NCI-H1048 (cell line): ENCODE measurements at places on chromosomes 4 and X.
A peak's percentile ranks its signal among the peaks of the same experiment; 100 is the strongest.

GRCh38 chrX:76253432-76253831, 80.6 kb downstream of the PBDC1 start:
- no peak for DNase-seq

- no peak for DNase-seq
Observed at GRCh38 chr4:21514022-21514694, 434.4 kb downstream of the KCNIP4 start.

GRCh38 chrX:18354369-18355223, at the start of gene SCML2:
Gene SCML2, minus strand, starts transcription at chrX:18354688. Its CDS starts 20,617 bp downstream, at chrX:18334071.
- DNase-seq: no peak

DNA sequence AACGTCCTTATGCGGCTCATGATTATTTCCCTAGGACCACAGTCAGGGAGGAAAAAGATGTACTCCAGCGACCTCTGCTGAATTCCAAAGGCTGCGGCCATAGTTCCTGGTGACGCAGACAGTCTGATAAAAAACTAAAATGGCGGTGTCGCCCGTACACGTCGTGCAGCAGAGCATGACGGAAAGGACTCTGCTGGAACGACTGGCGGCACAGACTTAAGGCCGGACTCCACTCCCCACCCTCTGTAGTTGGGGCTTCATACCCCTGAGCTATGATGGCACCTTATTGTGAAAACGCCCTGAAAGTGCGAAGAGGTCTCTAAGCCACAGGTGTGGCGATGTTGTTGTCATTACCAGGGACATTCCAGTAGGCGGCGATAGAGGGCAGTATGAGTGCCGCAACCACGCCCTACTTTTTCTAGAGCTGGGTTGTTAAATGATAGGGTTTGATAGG, 90.0 kb upstream of the EDA2R start:
- peak; percentile 0 for DNase-seq

DNA sequence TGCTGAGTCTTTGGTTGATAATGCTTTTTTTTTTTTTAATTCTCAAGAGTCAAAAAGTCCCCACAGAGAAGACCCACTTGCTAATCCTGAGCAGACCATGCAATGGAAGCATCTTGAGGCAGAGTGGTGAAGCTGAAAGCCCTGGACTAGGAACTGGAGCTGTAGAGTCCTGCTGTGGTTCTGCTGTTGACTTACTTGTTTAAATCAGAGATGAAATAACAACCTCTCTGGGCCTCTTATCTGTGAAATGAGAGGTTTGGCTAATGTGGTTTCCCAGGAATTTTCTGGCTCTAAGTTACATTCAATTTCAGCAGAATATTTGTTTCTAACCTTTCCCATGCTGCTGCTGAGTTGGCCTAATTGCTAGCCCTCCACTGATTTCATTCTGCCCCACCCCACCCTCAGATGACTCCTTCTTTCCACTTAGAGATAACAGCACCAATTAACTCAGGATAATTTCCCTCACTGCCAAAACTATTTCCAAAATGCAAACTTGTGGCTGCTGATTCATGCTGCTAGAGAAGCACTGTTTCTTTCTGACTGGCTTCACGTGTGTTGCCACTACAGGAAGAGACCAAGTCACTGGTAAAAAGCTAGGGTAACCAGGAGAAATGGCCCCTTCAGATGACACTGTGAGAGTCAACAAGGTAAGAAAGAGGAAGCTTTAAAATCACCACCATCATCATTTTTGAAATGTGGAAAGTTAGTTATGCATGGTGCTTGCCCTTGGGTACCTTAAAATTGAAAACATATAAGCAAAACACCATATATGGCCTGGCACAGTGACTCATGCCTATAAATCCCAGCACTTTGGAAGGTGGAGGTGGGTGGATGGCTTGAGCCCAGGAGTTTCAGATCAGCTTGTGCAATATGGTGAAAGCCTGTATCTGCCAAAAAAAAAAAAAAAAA, 326.4 kb downstream of the DCHS2 start:
- peak; percentile 38 for DNase-seq

DNA sequence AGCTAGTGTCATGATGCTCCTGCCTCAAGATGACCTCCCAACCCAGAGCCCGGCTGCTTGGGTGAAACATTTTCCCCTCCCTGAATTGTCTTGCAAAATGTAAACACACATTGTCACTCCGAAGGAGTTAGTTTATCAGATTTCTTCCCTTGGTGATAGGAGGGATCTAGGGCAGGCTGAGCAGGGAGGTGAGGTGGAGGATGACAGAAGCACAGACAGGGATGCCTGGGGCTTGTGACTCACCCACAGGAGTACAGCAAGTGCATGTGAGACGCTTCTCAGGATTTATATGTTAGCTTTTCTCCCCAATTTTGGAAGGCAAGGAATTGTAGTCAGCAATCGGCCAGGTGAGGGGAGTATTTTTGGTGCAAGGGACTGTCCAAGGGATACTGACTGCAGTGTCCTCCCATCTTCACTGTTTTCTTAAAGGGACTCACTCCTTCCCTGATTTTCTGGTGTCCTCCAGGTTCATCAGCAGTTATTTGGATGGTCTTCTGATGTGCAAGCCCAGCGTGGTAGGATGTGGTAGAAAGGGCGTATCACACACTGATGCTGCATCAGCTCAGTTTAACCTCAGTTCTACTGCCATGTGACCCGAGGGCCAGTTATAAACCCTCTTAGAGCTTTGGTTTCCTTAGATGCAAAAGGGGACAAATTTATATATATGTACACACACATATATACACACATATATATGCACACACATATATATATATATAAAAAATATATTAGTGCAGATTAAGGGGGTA, 46.2 kb upstream of the IGFBP7 start:
- DNase-seq: no peak

DNA sequence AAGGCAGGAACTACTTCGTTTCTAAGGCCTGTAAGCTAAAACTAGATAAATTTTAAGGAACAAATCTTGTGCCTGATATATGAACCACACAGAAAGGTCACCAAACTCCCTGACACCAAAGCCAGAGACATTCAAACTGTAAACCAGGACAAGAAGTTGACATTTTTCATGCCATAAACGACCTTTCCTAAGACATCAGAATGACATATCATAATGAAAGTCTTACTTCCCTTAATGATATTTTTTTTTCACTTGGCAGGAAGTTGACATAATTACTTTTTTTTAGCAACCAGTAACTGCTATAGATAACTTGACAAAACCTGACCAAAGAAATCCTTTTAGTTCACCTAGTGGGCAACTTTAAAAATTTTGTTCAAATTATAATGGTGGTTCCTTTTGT, 231.5 kb upstream of the AGTR2 start:
- no peak for DNase-seq

DNA sequence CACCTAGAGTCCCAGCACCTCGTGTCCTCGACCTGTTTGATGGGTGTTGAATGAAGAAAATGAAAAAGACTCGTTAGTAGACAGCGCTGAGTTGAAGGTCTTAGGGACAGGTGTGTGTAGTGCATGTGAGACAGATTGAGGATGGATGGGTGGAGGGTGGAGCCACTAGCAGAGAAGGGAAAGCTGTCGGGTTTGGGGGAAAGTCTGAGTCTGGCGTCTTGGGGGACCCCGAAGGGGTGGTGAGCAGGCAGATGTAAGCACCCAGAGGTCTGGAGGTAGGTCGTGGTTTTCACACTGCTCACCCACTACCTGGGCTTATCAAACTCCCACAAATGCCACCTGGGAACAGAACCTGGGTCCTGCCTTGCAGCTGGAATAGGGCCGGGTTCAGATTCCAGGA, 16.0 kb downstream of the TMEM271 start:
- DNase-seq: no peak
